ENCODE measurements at places on chromosomes 16 and 17.
A peak's percentile ranks its signal among the peaks of the same experiment; 100 is the strongest.

GRCh38 chr16:47965439-47965838 lies 190.4 kb downstream of the ABCC12 start:
- peak; percentile 47 for DNase-seq

GRCh38 chr16:79564671-79565107 lies 35.8 kb downstream of the MAF start:
- no peak for DNase-seq

GRCh38 chr17:77698903-77699623 lies 259.4 kb upstream of the TNRC6C start:
- DNase-seq, result no peak

DNA sequence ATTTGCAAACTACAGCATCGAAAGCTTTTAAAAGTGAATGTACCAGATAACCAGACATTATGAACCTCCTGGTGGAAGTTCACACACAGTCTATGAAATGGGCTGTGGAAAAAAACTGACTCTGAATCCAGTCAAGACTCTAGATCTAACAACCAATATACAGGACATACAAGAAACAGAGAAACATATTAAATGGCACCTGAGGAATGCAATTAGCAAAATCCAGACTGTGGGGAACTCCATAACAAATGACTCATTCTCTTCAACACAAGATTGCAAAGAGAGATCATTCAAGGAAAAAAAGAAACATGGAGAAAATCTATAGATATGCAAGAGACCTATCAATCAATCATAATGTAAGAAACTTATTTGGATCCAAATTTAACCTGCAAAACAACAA lies 119.0 kb downstream of the MYO1D start:
- no peak for DNase-seq

GRCh38 chr17:39318636-39319035 lies 82.8 kb downstream of the FBXL20 start:
- no peak for DNase-seq

DNA sequence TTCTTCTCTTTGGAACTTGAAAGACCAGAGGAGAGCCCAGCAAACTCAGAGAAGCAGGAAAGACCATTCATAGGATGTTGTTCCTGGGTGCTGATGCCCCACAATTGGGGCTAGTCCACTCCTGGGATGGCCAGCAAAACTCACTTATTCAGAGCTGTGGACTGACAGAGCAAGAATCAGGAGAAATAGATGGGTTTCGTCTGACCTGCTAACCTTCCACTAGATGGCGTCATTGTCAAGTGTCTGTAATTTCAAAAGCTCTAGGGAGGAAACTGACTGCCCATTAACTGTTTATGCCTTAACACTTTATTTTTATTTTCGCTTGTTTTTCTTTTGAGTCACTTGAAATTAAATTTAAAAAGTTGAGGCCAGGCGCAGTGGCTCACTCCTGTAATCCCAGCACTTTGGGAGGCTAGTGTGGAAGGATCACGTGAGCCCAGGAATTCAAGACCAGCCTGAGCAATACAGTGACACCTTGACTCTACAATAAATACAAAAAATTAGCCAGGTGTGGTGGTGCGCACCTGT lies 28.7 kb upstream of the MILR1 start:
- peak; percentile 45 for DNase-seq

DNA sequence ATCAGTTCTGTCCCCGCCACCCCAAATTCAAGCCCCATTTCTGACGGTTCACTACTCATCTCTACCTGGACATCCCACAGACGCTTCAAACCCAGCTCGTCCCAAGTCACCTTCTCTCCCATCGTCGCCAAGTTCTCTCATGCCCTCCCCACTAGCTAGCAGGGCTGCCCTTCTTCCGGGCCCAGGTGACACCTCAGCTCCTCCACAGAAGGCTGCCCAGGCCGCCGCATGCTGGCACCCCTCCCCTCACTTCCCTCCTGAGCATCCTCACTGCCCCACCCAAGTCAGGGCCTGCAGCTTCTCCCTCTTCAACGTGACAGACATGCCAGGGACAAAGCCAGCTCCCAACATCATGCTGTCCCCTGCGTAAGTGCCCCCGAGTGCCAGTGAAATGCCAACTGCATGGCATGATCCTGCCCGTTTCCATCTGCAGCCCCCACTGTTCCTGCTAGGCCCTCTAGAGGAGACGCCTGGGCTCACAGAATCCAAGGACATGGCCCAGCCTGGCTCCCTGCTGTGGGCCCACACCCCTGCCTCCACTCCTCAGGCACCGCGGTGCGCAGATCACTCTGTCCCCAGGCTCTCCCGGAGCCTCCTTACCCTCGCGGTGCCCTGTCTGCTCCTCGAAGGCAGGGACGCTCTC lies 5.9 kb downstream of the CYB561 start:
- no peak for DNase-seq

GRCh38 chr17:62680541-62681052 lies 53.1 kb downstream of the MRC2 start:
- DNase-seq, result peak; percentile 50

- no peak for DNase-seq
These were observed 5.9 kb upstream of the SLC16A5 start for GRCh38 chr17:75081611-75082540.

GRCh38 chr17:75096082-75096625 lies 8.4 kb downstream of the SLC16A5 start:
- DNase-seq, result no peak

GRCh38 chr17:50221266-50221863 lies 19.9 kb upstream of the COL1A1 start:
- no peak for DNase-seq

DNA sequence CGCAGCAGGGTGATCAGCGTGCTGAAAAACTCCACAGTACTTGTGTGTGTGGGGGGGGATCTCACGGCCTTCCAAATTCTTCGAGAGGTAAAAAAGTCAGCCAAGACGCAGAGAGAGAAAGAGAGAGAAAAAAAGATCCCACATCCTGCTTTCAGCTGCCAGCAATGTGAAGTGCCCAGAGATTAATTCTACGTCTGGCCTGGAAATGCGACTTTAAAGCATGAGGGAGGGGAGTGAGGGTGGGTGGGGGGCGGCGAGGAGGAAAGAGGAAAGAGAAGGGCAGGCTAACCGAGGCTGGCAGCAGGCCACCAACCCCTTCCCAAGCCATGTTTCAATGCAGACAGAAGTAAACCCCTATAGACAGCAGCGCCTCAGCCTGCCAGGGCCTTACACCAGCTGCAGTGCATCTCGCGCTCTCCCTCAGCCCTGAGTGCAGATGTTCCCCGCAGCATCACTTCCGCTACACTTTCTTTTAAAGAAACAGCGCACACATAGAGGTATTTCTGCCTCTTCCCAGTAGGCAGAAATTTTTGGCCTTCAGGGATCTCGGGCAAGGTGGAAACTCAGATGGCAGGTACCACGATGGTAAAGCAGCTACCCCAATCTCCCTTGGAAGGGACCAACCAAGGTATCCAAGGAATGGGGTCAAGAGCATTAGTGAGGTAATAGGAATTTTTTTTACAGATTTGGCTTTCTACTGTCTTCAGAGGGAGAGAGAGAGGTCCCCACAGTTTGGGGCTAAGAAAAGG lies 87.8 kb downstream of the SMG6 start:
- no peak for DNase-seq

GRCh38 chr17:49365667-49366066 lies 3.6 kb upstream of the ZNF652 start:
- no peak for DNase-seq

- no peak for DNase-seq
These were observed 103.0 kb upstream of the CDH13 start for GRCh38 chr16:82523815-82524214.

- DNase-seq, result no peak
These were observed 84.2 kb downstream of the MAP2K4 start for GRCh38 chr17:12104831-12105230.

DNA sequence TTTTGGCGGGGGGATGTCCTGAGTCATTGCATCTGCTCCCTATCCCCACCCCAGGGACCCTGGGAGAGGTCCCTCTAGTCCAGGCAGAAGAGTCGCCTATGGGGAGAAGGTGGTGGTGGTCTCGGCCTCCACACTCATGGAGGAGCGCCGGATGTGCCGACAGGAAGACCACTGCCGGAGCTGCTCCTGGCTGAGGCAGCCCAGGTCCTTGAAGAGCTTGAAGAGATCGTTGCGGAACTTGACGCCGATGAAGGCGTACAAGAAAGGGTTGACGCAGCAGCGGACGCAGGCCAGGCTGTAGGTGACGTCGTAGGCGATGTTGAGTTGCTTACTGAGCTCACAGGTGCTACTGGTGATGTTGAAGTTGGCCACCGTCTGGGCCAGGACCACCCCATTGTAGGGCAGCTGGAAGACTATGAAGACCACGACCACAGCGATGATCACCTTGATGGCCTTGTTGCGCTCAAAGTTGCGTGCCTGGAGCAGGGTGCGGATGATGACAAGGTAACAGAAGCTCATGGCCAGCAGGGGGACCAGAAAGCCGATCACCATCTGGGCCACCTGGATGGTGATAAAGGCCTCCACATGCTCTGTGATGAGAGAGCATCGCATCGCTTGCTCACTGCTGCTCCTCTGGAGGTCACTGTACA lies 10.5 kb downstream of the CCR7 start:
- no peak for DNase-seq

DNA sequence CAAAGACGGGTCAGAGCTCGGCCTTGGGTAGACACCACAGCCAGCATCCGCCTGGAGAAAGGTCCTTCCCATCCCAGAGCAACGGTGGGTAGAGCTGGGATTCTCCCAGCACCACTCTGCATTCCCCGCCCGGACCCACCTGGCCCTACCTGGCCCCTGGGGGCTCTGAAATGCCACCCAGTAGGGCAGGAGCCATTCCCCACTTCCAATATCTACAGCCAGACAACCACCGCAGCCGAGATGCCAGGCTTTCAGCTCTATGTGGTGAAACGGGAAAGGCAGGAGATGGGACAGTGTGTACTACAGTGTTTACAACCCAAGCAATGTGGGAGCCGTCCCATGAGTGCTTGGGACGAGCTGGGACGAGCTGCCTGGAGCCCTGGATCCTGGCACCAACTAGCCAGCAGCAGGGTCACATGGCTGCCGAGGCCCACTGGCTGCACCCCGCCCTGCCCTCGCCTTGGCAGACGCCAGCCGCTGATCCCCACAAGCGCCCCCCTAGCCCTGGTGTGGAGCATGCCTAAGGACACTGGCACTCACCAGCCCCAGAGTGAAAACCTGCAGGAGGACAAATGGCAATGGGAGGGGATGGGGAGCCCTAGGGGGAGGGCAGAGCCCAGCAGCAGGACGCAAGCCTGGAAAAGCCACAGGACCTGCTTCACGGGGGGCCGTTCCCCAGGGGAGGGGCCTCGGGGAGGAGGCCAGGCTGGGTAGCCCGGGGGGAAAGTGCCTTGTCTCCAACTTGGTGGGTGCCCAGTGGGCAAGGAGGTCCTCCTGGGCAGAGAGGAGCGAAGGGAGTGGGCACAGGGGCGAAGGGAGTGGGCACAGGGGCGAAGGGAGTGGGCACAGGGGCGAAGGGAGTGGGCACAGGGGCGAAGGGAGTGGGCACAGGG lies 13.5 kb downstream of the TMC6 start:
- no peak for DNase-seq

DNA sequence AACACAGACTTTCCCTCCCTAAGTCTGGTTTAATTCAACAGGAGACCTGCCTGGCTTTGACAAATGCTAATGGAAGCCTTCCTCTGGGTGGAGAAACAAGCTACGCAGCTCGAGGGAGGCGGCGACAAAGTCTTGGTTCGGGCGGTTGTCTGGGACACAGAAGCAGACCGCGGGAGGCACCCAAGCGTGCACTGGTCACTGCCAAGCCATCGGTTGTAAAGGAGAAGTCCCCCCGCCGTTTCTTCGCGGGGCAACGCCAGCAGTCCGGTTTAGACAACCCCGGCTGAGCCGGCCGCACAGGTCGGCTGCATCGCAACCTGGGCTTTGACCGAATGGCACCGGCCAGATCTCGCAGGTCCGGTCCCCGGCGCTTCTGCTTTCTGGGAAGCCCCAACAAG lies 586 bp downstream of the GLYR1 start:
- DNase-seq, result no peak

DNA sequence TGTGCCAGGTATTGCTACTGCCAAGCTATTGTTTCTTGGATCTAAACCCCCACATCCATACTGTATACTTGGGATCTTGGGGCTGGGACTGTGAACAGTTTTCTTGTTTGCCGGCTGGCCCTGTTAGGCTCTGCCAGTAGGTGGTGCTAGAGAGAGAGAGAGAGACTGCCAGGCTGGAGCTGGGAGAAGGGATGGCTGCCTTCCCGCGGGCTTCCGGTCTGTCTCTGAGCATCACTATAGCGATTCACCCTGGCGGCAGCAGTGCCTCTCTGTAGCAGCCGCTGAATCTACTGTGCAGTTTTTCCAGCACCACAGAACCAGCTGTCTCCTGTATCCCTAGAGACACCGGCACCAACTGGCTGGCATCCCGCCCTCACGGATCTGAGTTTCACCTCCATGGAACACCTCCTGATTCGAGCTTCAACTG lies 201.2 kb downstream of the UTP18 start:
- peak; percentile 64 for DNase-seq

GRCh38 chr17:27905447-27906225 lies 12.5 kb upstream of the LYRM9 start:
- no peak for DNase-seq
